ENCODE measurements at places on chromosomes 3 and 15.

- DNase-seq, result no peak
Measured at GRCh38 chr15:70355275-70355795, 257.6 kb upstream of the TLE3 start.

- DNase-seq, result no peak
Measured at GRCh38 chr15:92655178-92655995, at the start of gene FAM174B. Gene FAM174B, minus strand, starts transcription at chr15:92655775.

DNA sequence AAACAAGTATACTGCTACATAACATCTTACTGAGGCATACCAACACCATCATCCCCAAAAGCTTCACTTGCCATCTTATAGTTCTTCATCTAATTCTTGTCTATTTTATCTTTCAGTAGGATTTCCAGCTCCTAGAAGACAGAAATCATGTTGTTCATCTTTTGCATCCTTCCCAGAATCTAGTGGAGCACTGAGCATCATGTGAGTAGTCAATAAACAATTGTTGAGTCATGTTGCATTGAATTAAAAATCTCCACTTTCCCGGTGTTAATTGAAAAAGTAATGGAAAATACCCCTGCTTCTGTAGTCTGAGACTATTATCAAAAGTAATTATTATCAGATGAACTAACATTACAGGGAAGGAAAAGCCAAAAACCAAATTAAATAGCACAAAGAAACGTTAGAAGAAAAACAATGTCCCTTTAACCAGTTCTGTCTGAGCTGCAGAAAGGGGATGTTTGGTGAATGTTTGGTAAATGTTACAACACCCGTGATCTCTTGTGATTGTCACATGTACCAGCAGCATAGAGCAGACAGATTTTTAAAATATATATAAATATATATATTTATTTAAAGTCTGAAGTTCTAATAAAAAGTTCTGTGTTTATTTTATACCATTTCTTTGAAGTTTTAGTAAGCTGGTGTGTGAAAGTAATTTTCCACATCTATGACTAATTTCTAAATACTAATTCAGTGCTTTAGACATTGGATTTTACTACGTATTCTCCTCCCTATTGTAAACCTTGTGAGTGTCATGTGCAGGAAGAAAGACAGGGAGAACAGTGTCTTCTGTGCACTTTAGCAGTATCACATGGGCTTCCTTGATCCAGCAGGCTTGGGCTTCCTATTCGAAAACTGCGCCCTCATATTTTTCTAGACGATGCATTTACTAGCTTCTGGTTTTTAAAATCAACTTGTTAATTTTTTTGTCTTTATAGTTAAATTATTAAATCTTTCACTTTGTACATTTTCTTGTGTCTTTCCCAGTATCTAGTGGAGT lies 85.6 kb downstream of the RAP2B start:
- DNase-seq, result no peak

DNA sequence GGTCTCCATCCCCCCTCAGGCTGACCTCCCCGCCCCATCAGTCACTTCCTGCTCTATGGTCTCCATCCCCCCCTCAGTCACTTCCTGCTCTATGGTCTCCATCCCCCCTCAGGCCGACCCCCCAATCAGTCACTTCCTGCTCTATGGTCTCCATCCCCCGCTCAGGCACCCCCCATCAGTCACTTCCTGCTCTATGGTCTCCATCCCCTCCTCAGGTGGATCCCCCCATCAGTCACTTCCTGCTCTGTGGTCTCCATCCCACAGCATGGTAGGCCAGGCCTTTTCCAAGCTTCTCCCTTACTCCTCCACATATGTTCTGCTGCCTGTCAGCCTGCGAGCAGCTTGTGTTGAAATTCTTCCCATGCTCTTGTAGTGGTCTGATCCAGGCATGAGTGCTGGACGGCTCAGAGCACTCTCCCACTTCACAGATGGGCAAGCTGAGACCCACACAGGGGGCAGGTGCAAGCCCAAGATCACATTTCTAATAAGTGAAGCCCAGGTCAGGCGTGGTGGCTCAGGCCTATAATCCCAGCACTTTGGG lies 36.8 kb downstream of the BDH1 start:
- DNase-seq, result no peak

DNA sequence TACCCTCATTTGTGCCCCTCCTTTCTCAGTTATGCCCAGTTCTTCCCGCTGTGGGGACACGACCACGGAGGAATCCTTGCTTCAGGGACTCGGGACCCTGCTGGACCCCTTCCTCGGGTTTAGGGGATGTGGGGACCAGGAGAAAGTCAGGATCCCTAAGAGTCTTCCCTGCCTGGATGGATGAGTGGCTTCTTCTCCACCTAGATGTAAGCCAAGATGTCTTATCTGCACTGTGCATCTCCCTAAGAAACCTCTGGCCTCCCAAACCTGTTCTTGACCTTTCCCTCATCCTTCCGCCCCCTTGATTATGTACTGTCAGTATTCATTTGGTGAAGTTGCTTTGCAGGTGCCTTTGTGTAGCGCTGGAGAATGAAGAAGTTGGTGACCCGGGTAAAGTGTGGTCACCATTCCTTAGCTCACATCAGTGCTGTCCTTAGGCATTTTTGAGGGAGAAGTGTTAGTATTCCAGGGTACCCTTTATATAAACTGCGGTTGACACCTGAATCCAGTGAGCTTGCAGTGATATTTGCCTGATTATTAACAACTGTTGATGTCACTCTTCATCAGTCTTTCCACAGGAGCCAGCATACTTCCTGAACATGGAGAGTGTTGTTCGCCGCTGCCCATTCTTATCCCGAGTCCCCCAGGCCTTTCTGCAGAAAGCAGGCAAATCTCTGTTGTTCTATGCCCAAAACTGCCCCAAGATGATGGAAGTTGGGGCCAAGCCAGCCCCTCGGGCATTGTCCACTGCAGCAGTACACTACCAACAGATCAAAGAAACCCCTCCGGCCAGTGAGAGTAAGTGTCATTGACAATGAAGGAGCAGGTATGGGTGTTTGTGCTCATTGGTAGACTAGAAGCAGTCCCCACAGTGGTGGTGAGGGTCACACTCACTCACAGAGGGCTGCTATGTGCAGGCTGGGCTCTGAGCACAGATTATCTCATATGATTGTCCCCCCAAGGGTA lies 966 bp downstream of the ALAS1 start:
- DNase-seq, result no peak

- no peak for DNase-seq
Measured at GRCh38 chr15:30973379-30973778, 18.0 kb downstream of the MTMR10 start.

- no peak for DNase-seq
Measured at GRCh38 chr15:101526442-101526841, 36.9 kb upstream of the PCSK6 start.

DNA sequence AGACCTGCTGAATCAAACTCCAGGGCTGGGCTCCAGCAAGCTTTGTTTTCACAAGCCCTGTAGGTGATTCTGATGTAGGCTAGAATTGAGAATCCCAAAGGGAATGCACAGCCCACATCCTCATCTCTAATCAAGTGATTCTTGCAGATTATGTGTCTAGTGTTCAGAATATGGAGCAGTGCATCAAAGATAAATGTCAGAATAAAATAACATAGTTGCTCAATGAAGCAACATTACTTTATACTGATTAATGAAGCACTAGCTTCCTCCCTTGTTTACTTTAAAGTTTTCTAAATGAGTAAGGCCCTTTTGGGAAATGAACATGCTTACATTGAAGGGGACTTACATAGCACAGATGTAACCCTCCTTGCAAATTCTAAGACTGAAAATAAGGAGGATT lies 39.2 kb downstream of the NUP210 start:
- no peak for DNase-seq

GRCh38 chr3:190566043-190566933 lies 52.4 kb downstream of the IL1RAP start:
- no peak for DNase-seq

- DNase-seq, result no peak
Measured at GRCh38 chr15:62444104-62445022, 279.3 kb upstream of the C2CD4B start.

DNA sequence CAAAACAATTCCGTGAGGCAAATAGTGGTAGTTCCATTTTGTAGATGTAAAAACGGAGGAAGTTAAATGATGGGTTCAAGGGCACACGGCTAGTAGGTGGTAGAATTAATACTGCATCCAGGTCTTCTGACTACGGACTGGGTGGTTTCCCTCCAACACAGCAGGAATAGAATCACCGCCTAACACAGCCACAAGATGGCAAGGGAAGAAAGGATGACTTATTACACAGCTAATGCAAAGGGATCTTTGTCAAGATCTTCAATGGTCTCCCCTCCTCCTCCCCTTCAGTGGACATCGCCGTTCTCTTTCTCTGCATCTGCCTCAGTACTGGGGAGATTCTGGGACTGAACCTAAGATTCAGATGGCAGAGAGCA lies 524 bp upstream of the TOPBP1 start:
- DNase-seq, result no peak

DNA sequence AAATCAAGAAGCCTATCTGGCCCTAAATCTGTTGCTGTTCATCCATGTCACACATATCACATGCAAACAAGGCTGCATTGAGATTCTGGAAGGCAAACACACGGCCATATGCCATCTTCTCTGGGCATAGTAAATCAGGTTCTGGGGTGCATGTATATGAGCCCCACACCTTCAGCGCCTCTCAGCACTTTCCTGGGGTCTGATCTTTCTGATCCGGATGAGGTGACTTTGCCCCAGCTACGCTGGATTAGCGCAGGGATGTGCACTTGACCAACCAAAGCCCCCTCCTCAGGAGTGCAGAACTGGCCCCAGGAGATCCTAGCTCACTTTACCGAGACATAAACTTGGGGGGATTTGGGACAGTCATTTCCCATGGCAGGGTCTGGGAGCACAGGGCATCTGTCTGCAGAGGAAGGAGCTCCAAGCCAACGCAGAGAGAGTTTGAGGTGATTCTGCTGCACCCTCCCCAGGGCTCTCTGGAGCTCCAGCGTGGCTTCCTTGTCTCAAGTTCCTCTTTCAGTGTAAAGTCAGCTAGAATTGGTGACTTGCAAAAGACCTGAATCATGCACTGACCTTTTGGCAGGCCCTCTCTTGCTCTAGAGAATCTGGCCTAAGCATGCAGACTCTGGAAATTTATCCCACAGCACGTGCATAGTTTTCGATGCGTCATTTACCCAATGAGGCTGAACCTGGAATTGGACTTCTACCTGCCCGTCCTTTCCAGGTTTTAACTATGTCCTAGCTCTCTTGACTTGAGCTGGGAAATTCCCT lies 63.5 kb upstream of the KLF13 start:
- DNase-seq, result no peak

- DNase-seq, result no peak
Measured at GRCh38 chr3:122067214-122067550, 12.0 kb downstream of the CD86 start.

- DNase-seq, result no peak
Measured at GRCh38 chr3:178623666-178624255, 87.5 kb downstream of the KCNMB2 start.

GRCh38 chr3:138921316-138922292 lies 25.3 kb downstream of the FOXL2 start:
- no peak for DNase-seq

DNA sequence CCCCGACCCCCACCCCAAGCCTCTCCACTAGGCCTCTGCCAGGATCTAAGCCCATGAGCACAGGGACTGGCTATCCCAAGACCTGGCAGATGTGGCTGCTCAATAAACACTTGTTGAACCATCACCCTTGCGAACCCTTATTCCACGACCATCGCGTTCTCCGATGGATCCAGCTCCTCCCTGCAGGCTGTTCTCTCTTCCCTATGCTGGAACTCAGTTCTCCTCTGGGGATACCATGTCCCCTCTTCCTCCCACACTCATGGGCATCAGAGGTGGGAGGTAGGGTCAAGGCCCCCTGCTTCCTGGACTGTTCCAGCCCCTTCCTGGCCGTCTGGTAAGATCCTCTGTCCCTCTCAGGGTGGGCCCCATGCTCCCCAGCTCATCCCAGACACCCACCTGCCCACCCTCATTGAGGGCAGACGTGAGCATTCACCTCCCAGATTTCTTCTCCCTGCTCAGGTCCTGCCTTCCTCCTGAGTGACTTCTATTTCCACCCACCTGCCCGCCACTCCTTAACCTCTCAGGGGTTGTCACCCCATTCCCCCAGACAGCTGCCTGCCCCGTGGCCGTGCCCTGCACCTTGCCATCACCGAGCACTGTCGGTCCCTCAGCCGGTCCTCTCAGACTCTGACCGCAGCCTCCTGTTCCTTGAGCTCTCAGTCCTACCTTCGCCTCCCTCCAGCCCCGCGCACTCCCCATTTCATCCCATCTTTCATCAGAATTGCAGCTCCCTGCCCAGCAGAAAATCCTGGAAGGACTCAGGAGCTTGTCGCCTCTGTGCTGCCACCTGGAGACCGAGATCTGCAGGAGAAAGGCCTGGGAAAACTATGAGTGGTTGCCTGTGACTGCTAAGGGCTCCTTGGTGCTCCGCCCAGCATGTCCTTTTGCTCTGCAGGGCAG lies 42.0 kb downstream of the PML start:
- DNase-seq, result no peak

GRCh38 chr3:56855856-56856512 lies 54.2 kb upstream of the ARHGEF3 start:
- no peak for DNase-seq

DNA sequence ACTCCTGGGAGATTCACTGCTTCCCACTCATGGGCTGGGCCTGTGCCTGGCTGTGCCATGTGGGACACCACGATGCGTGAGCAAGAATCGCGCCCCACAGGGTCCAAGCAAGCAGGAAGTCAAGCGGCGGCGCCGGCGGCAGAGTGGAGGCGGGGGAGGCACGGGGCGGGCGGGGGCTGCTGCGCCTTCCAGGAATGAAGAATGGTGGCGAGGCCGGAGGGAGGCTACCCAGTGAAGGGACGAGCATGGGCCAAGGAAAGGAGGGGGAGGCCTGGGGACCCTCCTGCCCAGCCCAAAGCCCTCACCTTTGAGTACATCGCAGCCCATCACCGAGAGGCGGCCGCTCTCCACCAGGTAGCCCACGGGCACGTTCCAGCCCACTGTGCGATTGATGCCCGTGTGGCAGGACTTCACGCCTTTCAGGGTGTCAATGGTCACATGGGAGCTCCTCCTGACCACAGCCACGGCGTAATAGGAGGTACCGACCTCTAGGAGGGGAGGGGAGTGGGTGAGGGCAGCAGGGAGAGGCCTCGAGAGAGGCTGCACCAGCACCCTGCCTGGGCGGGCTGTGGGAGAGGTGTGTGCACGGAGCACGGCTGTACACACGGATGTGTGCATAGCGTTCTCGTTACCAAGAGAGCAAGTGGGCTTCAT lies 5.5 kb downstream of the MELTF start:
- DNase-seq, result no peak

DNA sequence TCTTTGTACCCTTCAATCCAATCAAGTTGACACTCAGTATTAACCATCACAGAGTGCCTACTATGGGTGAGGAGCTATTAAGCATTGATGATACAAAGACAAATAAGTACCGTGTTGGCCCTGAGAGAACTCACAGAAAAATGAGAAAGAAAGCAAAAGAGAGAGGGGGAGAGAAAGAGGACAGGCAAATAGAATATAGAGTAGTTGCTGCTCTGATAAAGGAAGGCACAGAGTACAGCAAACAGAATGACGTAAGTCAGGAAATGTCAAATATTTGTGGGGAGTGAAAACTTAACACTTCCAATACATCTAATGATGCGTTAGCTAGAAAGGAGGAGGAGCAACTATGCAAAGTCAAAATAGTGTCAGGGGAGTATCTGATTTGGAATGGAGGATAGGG lies 320.6 kb upstream of the KCNH8 start:
- DNase-seq, result no peak
